Activated CD8-positive, alpha-beta T cell treated with anti-CD3 and anti-CD28 coated beads, Interleukin-2, amount 10 ng/mL, durations not matched to agents 7 days and 5 days (primary cell): ENCODE measurements at places on chromosomes 7 and 10. TPM values are rescaled to one million over a fixed set of nuclear protein-coding genes. Genes with fewer than 3 reads are reported as not detected.
A peak's percentile ranks its signal among the peaks of the same experiment; 100 is the strongest.

LIPK gene
- total RNA-seq: not detected

ABCA13 gene
- 0.08 TPM for total RNA-seq

CLEC5A gene
- not detected for total RNA-seq

COMMD3 gene
- total RNA-seq: 63.3 TPM

C10orf62 gene
- total RNA-seq: not detected

TEX36 gene
- total RNA-seq: not detected

ERCC6 gene
- total RNA-seq: 20.5 TPM

PPP1R17 gene
- total RNA-seq: not detected

CYTH3 gene
- 2.3 TPM for total RNA-seq

ADAM8 gene
- total RNA-seq: 75.5 TPM

PTF1A gene
- not detected for total RNA-seq

YAE1 gene
- total RNA-seq: 10.7 TPM

DNA sequence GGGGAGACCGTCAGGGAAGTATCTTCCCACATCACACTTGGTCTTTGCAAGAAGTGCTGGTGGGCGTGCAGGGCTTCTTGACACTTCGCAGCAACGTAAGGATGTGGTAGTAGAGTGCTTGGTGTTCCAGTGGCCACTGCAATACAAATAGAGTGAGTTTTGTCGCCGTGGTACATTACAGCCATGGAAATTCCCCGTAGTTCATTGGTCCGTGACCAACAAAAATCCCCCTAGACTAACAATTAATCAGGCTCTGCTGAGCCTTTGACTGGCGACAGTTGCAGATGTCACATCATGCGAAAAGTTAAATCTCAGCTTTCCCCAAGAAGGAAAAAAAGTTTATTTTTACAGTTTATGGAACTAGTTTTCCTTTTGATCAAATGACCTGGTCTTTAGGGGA is 134.7 kb downstream of the MGMT start:
- H3K4me1 ChIP-seq: no peaks in the 10 kb centered on the region
- H3K36me3 ChIP-seq: peaks cover 3% of the 10 kb centered on the region
- H3K4me3 ChIP-seq: no peak overlapping the region
- H3K27ac ChIP-seq: no peak overlapping the region
- no peaks in the 10 kb centered on the region for H3K27me3 ChIP-seq
- DNase-seq: no peak

- no peak overlapping the region for H3K4me3 ChIP-seq
- H3K27me3 ChIP-seq: peaks cover 3% of the 10 kb centered on the region
- peaks cover 10% of the 10 kb centered on the region for H3K36me3 ChIP-seq
- DNase-seq: no peak
Measured at GRCh38 chr7:16417906-16418305, 3.4 kb downstream of the CRPPA start.

DNA sequence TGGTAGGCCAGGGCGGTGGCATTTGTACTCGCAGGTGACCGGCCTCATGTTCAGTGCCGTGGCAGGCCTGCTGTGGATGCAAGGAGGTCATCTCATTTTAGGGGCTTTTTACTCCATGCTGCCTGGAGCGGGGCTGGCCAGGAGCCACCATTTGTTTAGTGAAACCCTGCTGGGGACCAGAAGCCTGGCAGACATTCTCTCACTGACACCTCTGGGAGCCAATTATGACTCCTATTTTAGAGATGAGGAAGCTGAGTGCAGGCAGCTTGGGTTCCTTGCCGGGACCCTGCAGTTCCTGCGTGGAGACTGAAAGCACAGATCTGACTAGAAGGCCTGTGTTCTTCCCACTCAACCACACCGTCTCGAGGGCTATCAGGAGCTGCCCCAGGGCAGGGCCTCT is 186.6 kb downstream of the FANK1 start:
- no peak overlapping the region for H3K4me3 ChIP-seq
- H3K27me3 ChIP-seq: peaks cover 3% of the 10 kb centered on the region
- H3K4me1 ChIP-seq: no peaks in the 10 kb centered on the region
- no peaks in the 10 kb centered on the region for H3K36me3 ChIP-seq

GRCh38 chr10:44393834-44394547 is 9.1 kb upstream of the CXCL12 start:
- no peak overlapping the region for H3K27ac ChIP-seq
- no peaks in the 10 kb centered on the region for H3K4me1 ChIP-seq
- H3K4me3 ChIP-seq: no peak overlapping the region
- H3K36me3 ChIP-seq: no peaks in the 10 kb centered on the region

DNA sequence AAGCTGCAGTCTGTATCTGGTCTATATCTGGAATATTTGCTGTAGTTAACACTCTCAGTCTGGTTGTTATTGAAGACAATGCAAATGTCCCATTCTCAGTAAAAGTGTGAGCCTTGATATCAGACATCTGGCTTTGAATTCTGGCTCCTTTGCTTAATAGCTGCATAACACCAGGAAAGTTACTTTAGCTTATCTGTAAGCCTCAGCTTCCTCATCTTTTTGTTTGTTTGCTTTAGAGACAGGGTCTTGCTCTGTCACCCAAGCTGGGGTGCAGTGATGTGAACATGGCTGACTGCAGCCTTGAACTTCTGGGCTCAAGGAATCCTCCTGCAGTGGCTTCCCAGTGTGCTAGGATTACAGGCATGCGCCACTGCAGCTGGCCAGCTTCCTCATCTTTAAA is 41.3 kb downstream of the CNNM2 start:
- no peaks in the 10 kb centered on the region for H3K27me3 ChIP-seq
- no peaks in the 10 kb centered on the region for H3K4me1 ChIP-seq
- no peak overlapping the region for H3K4me3 ChIP-seq
- no peak for DNase-seq

DNA sequence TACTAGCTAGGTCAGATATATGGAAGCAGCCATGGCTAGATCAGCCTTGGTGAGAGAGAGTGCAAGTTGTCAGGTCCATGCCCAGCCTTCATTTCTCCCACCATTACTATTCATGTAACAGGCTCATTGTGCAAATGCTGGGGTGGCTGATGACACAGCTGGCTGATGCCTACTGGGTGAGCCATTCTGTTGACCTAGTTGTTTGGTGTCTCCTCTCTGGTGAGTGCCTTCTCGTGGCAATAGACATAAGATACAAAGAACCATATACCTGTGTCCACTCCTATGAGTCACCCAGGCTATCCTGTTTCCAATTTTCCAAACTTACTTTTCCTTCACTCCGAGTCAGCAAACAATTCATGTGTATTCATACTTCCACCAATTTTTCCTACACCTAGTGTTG is 46.0 kb downstream of the ZNF25 start:
- no peak for DNase-seq
- H3K36me3 ChIP-seq: no peaks in the 10 kb centered on the region
- no peak overlapping the region for H3K4me3 ChIP-seq
- H3K27ac ChIP-seq: no peak overlapping the region

DNA sequence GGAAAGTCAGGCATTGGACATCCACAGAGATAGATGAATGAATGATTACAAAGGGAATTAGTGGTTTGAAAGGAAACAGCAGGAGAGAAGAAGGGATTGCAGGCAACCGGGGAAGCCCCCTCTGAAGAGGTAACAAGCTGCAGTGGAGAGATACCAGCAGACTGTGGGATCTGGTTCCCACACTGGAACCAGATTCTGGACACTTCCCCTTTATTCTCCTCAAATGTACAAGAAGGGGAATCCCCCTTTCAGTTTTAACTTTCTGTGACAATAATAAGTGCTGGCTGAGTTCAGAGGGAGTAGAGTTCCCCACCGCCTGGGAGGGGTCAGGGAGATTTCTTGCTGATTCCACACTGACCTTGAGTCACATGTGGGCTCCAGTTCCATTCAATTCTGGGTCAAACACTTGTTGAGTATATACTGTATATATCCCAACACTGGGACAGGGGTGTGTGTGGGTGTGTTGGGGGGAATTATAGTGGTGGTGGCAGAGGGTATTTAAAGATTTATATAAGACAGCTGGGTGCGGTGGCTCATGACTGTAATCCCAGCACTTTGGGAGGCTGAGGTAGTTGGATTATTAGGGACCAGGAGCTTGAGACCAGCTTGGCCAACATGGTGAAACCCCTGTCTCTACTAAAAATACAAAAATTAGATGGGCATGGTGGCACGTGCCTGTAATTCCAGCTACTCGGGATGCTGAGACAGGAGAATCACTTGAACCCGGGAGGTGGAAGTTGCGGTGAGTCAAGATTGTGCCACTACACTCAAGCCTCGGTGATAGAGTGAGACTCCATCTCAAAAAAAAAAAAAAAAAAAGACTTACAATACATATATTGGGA is 16.5 kb upstream of the DDIT4 start:
- H3K4me3 ChIP-seq: no peak overlapping the region
- peaks cover 78% of the 10 kb centered on the region for H3K4me1 ChIP-seq
- no peak for DNase-seq
- peaks cover 3% of the 10 kb centered on the region for H3K36me3 ChIP-seq

DNA sequence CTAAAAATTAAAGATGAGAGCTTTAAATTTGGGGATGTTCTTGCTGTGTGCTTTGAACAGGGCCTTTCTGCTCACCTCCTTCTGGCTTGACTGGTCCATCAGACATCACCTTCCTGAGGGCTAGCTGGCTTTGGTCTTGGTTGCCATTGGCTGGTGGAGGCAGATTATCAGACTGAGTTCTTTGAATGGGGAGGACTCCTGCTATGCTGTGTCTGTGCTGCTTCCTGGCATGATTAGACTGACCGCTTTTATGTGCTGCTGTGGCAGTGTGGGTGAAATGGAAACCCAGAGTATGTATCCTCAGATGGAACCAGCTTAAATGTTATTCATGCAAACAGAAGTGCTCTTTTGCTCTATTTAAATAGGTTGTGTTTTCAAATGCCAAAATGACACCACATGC is 341.6 kb downstream of the PCLO start:
- H3K27me3 ChIP-seq: no peaks in the 10 kb centered on the region
- DNase-seq: no peak
- H3K36me3 ChIP-seq: no peaks in the 10 kb centered on the region
- H3K4me1 ChIP-seq: no peaks in the 10 kb centered on the region
- no peak overlapping the region for H3K27ac ChIP-seq

- no peaks in the 10 kb centered on the region for H3K4me1 ChIP-seq
- no peak overlapping the region for H3K4me3 ChIP-seq
- H3K27me3 ChIP-seq: peaks cover 2% of the 10 kb centered on the region
- H3K36me3 ChIP-seq: no peaks in the 10 kb centered on the region
Measured at GRCh38 chr10:33441561-33441960, 107.1 kb upstream of the NRP1 start.

GRCh38 chr7:138667535-138668228 is 33.5 kb downstream of the SVOPL start:
- DNase-seq: no peak
- H3K4me1 ChIP-seq: peaks cover 35% of the 10 kb centered on the region
- peaks cover 4% of the 10 kb centered on the region for H3K36me3 ChIP-seq
- H3K4me3 ChIP-seq: no peak overlapping the region
- no peak overlapping the region for H3K27ac ChIP-seq

GRCh38 chr10:3780021-3780770 is 4.8 kb downstream of the KLF6 start:
- H3K27me3 ChIP-seq: no peaks in the 10 kb centered on the region
- peaks cover 90% of the 10 kb centered on the region for H3K36me3 ChIP-seq
- H3K27ac ChIP-seq: peak overlapping the region; percentile 98
- peak overlapping the region; percentile 95 for H3K4me3 ChIP-seq
- no peak for DNase-seq

GRCh38 chr10:16478801-16479200 is 42.0 kb downstream of the PTER start:
- no peak for DNase-seq
- peaks cover 3% of the 10 kb centered on the region for H3K36me3 ChIP-seq
- no peaks in the 10 kb centered on the region for H3K4me1 ChIP-seq
- H3K27me3 ChIP-seq: no peaks in the 10 kb centered on the region
- H3K4me3 ChIP-seq: no peak overlapping the region

DNA sequence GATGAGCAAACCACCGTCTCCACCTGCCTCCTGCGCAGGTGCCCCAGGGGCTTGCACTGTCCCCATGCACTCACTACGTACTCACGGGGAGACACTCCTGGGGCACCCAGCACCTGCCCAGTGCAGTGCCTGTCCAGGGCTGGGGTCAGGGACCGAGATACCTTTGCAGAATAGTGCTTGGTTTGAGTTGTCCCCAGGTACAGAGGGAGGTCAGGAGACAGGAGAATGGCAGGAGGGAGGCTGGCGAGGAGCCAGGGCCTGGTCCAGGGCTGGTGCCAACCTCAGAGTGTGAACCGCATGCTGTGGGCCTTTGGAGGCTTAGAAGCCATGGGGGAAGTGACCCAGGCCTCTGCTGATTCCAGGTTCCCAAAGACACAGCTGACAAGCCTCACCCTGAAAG is 110.1 kb upstream of the GPR26 start:
- no peaks in the 10 kb centered on the region for H3K27me3 ChIP-seq
- no peak for DNase-seq
- H3K27ac ChIP-seq: no peak overlapping the region
- H3K36me3 ChIP-seq: no peaks in the 10 kb centered on the region
- H3K4me3 ChIP-seq: no peak overlapping the region
- no peaks in the 10 kb centered on the region for H3K4me1 ChIP-seq

- DNase-seq: peak; percentile 91
- no peaks in the 10 kb centered on the region for H3K36me3 ChIP-seq
- H3K4me1 ChIP-seq: peaks cover 26% of the 10 kb centered on the region
- peak within 1 kb of the TSS; percentile 75 for H3K27ac ChIP-seq
- H3K27me3 ChIP-seq: no peaks in the 10 kb centered on the region
- H3K4me3 ChIP-seq: peak within 1 kb of the TSS; percentile 79
Measured at GRCh38 chr10:48306265-48306869, at the start of gene MAPK8. TSS of gene MAPK8 (plus strand) at chr10:48306677. CDS start at chr10:48401661, 94,984 bp downstream.

GRCh38 chr10:98045785-98046389 is 15.5 kb upstream of the CRTAC1 start:
- peaks cover 24% of the 10 kb centered on the region for H3K27me3 ChIP-seq
- no peak overlapping the region for H3K27ac ChIP-seq
- DNase-seq: peak; percentile 76
- no peak overlapping the region for H3K4me3 ChIP-seq

- no peaks in the 10 kb centered on the region for H3K4me1 ChIP-seq
- H3K27ac ChIP-seq: no peak overlapping the region
- H3K27me3 ChIP-seq: no peaks in the 10 kb centered on the region
- no peaks in the 10 kb centered on the region for H3K36me3 ChIP-seq
- no peak overlapping the region for H3K4me3 ChIP-seq
Measured at GRCh38 chr10:84076047-84076388, 63.3 kb upstream of the GHITM start.

DNA sequence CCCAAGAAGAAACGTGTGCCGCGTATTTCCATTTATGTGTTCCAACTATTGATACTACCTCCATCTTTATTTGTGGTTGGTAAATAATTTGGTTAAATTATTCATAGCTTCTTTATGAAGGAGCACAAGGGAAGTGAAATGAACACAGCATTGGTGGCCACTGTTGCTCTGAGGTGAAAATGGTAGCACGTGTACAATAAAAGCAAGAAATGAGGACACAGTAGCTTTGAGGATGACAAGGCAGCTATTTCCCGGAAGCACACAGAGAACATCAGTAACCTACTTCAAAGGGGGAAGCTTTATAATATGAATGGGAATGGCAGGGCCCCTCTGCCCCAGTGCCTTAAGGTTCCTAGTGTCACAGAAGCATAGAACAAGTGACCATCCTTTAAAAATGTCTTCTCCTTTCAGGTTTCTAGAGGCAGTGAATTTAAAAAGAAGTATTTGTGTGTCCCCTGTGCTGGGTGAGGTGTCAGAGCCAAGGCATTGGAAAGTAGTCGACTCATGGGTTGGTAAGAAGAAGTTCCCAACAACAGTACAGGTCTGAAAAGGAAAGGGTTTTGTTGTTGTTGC is 78.8 kb downstream of the SGMS1 start:
- no peak overlapping the region for H3K4me3 ChIP-seq
- no peak for DNase-seq
- peaks cover 15% of the 10 kb centered on the region for H3K36me3 ChIP-seq
